NCI-H2171 treated with DMSO at 0.1 percent for 48 hours (cell line): ENCODE measurements at places on chromosomes 3 and 15.

DNA sequence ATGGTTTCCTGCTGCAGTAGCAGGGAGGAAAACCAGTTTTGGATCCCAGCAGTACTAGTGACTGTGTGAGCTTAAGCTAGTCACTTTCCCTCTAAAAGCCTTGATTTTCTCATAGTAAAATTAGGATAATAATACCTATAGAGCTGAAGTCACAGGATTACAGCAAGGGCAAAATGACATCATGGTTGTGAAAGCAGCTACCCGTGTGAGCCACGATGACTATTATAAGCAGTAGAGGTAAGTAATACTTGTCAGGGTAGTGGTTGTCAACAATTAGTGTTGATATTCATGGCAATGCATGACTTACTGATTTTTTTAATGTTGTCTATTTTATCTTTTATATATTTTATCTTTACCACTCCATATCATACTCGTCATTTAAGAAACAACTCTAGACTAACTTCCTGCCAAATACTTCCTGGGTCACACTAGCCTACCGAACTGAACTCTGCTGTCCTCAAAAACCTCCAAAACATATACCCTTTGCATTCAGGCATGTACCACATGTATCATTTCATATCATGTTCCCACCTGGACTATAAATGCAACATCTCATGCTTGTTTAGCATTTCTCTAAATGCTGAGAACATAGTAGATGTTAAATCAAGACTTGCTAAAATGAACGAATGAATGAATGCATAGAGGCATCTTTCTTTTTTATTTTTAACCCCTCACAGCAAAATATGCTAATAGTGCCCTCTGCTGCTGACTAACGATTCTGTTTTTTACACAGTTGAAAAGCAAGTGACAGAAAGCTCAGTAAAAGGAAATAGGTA is 172.6 kb downstream of the P3H2 start:
- DNase-seq, result peak; percentile 67

GRCh38 chr3:157844800-157845565 is 261.2 kb downstream of the SHOX2 start:
- DNase-seq, result no peak

DNA sequence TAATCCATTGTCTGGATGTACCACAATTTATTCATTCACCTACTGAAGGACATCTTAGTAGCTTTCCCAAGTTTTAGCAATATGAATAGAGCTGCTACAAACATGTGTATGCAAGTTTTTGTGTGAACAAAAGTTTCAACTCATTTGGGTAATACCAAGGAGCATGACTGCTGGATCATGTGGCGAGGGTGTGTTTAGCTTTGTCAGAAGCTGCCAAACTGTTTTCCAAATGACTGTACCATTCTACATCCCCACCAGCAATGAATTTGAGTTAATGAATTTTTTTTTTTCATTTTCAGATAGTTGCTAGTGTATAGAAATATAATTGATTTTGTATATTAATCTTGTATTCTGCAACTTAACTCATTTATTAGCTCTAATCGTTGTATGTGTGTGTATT is 20.0 kb upstream of the ELP6 start:
- DNase-seq, result no peak

GRCh38 chr3:123458255-123458654 is 9.4 kb upstream of the ADCY5 start:
- no peak for DNase-seq

DNA sequence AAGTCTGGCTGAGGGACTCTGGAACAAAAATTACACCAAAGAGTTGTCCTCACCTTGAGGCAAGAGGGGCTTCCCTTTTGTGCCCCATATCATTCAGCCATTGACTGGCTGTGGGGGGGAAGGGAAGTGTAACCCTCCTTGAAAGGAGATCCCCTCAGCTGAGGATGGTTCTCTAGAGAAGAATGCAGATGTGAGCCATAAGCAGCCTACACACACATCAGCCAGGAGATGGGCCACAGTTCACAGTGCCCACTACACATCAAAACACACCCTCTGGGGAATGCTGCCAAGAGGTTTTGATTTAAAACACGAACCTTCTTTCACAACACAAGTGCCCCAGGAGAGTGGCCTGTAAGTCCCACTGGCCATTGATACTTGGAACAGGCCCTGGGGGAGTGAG is 231.2 kb upstream of the CTDSPL start:
- DNase-seq, result no peak

GRCh38 chr15:97786741-97787140 is 173.8 kb upstream of the ARRDC4 start:
- no peak for DNase-seq

GRCh38 chr15:39327005-39327730 is 253.7 kb upstream of the THBS1 start:
- DNase-seq, result no peak

- no peak for DNase-seq
These were observed 5.7 kb downstream of the PLEKHO2 start for GRCh38 chr15:64847448-64847847.

- no peak for DNase-seq
These were observed 30.1 kb upstream of the XIRP1 start for GRCh38 chr3:39222462-39222861.
